ENCODE measurements at places on chromosomes 11 and 22.

GRCh38 chr11:71349627-71350026, 97.2 kb upstream of the SHANK2 start:
- no peak for DNase-seq

DNA sequence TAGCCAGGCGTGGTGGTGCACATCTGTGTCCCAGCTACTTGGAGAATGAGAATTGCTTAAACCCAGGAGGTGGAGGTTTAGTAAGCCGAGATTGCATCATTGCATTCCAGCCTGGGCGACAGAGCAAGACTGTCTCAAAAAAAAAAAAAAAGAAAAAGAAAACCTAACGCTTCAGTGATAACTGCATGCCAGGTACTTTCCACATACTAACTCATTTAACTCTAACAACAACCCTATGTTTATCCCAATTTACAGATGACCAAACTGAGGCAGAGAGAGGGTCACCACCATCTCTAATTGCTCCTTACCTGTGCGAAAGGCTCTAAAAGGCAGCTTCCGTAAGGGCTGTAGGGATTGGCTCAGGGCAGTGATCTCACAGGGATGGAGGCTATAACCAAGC, 11.6 kb downstream of the PISD start:
- DNase-seq: peak; percentile 88

- no peak for DNase-seq
Measured at GRCh38 chr22:40122792-40123191, 54.9 kb upstream of the TNRC6B start.

- peak; percentile 41 for DNase-seq
Measured at GRCh38 chr22:42931421-42932196, 74.5 kb upstream of the ARFGAP3 start.

DNA sequence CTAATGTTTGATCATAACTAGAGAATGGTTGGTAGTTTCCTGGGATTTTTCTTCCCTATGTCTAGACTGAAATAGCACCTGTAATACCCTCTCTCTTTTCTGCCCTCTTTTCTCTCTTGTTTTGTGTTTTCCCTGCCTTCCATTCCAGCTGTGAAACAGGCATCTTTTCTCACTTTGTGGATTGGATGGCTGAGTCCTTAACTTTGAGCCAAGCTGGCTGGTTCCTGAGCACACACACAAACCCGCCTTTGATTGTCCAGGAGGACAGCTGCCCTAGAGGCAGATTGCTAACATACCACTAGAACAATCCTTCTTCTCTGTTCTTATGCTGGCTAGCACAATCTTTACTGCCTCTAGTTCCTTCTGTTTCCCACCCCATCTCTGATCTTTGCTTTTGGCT, 17.7 kb downstream of the CTNND1 start:
- DNase-seq: no peak

DNA sequence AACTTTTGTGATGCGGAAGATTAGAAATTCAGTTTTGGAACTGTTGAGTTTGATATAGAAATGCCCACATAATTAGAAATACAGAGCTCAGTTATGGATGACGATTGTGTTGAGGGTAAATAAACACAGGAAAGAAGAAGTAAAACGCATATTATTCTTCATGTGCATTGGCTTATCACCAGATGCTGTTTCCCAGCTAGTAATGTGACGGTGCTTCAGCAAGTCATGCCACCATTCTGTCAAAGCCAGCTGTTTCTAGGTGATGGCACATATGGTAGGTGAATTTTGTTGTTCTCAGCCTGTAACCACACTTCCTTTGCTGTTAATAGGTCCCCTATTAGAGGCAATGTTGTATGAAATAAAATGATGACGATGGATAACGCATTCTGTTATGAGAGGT, 68.9 kb downstream of the C11orf65 start:
- no peak for DNase-seq

DNA sequence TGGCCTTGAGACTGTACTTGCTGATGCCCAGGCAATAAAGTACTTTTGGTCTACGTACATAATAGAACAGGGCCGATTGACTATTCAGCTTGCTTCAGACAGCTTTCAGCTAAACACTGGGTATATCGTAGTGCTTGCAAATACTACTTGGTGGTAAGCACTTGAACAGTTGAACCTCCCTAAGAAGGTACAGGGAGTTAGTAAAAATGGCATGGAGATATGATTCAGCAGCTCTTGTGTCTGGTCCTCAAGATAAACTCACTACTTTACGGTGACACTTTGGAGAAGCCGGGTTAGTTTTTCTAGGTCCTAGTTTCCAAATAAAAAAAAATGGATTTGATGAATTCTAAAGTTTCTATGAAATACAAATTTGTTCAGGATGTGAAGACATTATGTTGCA, 7.3 kb downstream of the CCDC117 start:
- no peak for DNase-seq
